Right cardiac atrium (tissue), 5 donors: ENCODE measurements at places on chromosomes 11 and 22. TPM values are rescaled to one million over a fixed set of nuclear protein-coding genes. Genes with fewer than 3 reads are reported as not detected.

GTSE1 gene
- 1.2 TPM for total RNA-seq

EMID1 gene
- total RNA-seq = 1.6 TPM

FBXO7 gene
- total RNA-seq = 52.9 TPM

RASD2 gene
- total RNA-seq = 2.1 TPM

CSKMT gene
- 9.5 TPM for total RNA-seq

C11orf16 gene
- total RNA-seq = not detected

POU2AF1 gene
- total RNA-seq = 0.23 TPM

DDIAS gene
- total RNA-seq = 0.74 TPM

CTNND1 gene
- total RNA-seq = 98.6 TPM

MRGPRX4 gene
- total RNA-seq = not detected

SLC43A3 gene
- 37.0 TPM for total RNA-seq

TUB gene
- 28.4 TPM for total RNA-seq

IFITM2 gene
- total RNA-seq = 266 TPM

IRAG1 gene
- 29.8 TPM for total RNA-seq

- no peak for DNase-seq
Observed at GRCh38 chr11:9802291-9802861, 138.5 kb downstream of the SWAP70 start.

GRCh38 chr22:44870021-44870420 lies 117.6 kb downstream of the ARHGAP8 start:
- no peak for DNase-seq

GRCh38 chr11:80831374-80831773 lies 1390.5 kb upstream of the TENM4 start:
- no peak for DNase-seq

DNA sequence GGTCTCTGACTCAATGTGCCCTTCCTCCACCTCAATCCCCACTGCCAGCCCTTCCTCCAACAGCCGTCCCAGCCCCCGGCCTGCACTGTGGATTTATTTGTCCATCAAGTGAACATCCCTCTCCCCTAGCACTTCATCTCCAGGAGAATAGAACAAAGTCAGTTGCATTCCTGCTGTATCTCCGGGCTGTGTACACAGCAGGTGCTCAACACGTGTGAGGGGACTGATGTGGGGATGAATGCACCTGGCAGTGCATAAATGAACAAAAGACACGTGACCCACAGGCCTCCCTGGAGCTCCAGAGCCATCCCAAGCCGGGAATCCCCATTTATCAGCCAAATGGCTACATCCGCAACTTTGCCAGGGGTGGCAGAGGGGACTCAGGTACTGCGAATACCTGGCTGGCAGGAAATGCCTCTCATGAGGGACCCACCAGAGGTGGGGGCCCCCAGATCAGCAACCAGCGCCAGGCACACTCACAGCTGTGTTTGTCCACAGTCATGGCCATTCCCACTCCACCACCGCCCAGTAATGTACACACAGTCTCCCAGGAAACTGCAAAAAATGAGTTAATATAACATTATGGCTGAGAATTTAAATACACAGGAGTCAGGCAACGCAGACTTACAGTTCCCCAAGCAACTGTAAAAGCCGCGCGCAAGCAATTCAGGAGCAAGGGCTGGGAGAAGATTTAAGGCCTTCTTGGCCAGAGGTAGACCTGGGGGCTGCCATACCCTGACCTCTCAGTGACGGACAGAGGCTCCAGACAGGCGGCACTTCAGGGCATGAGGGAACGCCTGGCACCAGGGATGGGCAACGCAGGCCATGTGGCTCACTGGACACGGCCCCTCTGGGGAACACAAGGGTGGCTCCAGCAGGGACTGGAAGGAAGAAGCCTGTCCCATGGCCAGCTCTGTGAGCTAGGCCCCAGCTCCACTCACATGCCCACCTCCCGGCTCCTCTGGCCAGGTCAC lies 50.3 kb upstream of the TCF20 start:
- no peak for DNase-seq

- DNase-seq = no peak
Observed at GRCh38 chr11:121429556-121429955, 22.6 kb upstream of the SORL1 start.

- no peak for DNase-seq
Observed at GRCh38 chr11:87422566-87422965, 384.8 kb downstream of the TMEM135 start.

- no peak for DNase-seq
Observed at GRCh38 chr11:3614742-3615171, 27.0 kb downstream of the ART5 start.

DNA sequence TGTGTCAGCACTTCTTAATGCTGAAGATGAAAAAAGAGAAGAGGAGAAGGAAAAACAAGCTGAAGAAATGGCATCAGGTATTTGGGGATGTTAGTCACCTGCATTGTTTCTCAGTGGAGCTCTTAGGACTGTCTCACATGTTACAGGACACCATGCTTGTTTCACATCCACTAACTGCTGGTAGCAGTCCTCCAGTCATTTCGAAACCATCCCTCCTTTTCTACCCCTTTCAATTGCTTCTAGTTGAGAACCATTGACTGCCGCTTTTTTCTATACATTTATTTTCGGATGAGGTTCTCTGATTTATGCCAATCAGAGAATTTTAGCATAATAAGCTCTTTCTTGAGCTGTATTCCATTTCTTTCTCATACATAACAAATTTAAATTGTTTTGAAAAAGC lies 21.5 kb downstream of the BIRC2 start:
- DNase-seq = no peak

- DNase-seq = no peak
Observed at GRCh38 chr22:31136711-31137110, 3.6 kb downstream of the PLA2G3 start.

DNA sequence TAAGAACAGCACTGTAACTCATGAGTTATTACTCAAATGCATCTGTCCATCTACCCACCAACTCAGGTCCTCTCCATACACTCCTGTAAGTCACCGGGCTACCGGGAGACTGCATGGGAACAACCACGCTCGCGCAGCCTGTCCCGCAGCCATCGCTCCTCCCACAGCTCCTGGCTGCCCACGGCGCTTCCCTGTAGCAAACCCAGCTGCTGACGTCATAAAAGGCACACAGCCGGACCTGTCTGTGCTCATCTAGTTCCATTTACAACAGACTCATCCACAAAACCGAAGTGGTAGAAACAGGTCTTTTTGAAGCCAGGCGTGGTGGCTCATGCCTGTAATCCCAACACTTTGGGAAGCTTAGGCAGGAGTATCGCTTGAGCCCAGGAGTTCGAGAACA lies 23.4 kb upstream of the PACSIN2 start:
- peak; percentile 41 for DNase-seq

- no peak for DNase-seq
Observed at GRCh38 chr11:103995896-103996295, 40.5 kb upstream of the DDI1 start.

DNA sequence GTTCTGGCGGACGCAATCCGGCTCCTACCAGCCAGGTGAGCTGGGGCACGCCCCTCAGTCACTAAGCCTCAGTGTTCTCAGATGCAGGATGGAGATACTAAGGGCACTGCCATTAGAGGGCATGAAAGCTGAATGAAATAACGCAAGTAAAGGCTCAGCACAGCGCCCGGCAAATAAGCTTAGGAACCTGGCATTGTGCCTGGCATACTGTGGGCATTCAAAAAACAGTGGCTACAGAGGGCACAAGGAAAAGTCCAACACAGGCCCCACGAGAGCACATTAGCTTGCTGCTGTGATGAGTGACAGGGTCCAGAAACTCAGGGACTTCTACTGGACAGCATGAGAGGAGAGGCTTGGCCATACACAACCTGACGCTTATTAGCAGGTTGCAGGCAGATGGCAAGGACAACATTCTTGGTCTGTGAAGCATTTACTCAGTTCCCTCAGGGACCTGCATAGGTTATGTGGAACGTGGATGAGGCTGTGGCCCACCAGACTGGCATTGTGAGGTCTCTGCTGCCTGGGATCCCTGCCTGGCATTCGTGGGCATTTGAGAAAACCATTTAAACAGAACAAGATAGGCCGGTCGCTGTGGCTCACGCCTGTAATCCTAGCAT lies 12.2 kb downstream of the TXN2 start:
- no peak for DNase-seq

- no peak for DNase-seq
Observed at GRCh38 chr22:41772198-41772597, 28.3 kb upstream of the CCDC134 start.

DNA sequence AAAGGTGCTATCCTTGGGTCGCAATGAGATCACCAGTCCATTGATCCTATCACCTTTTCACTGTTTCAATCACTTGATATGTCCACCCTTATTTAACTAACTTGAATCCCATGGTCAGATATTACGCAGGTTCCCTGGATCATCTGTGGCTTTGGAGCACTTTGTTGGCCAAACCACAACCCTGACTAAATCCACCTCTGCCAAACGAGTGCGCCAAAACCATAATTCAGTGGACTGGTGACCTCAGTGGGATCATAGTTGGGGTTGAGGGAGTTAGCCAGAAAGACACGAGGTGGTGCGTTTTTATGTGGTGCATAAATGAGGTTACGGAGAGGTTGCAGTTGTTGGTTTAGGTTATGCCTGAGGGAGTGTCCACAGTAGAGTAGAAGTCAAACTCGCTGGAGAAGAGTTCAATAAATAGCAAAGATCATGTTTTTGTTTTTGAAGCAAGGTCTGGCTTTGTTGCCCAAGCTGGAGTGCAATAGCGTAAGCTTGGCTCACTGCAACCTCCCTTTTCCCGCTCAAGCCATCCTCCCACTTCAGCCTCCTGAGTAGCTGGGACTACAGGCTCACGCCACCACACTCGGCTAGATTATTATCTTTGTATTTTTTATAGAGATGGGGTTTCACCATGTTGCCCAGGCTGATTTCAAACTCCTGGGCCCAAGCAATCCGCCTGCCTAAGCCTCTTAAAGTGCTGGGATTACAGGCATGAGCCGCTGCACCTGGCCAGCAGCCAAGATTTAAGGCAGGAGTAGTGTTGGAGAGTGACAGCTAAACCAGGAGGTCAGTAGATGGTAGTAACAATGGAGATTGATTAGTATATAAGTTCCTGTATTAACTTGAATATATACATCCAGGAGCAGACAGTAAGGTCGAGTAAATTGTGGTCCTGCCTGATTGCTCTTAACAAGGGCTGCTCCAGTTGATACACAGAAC lies 4.5 kb downstream of the FOXR1 start:
- DNase-seq = no peak

GRCh38 chr22:46096706-46097230 lies 53.6 kb upstream of the PPARA start:
- peak; percentile 53 for DNase-seq

- no peak for DNase-seq
Observed at GRCh38 chr11:106390078-106390477, 312.6 kb downstream of the AASDHPPT start.
